ENCODE measurements at places on chromosomes 6 and 20. TPM values are rescaled to one million over a fixed set of nuclear protein-coding genes. Genes with fewer than 3 reads are reported as not detected.

The PDYN gene
- not detected for total RNA-seq

The SNPH gene
- 6.4 TPM for total RNA-seq

The UBE2C gene
- 17.3 TPM for total RNA-seq

The POU5F1 gene
- 0.97 TPM for total RNA-seq

The CCND3 gene
- total RNA-seq, result 24.8 TPM

The CGA gene
- not detected for total RNA-seq

The MCCD1 gene
- total RNA-seq, result not detected

The ENPP1 gene
- 68.5 TPM for total RNA-seq

The NKX2-4 gene
- total RNA-seq, result not detected

The VSX1 gene
- not detected for total RNA-seq

The MEI4 gene
- under 0.01 TPM for total RNA-seq

The ERVFRD-1 gene
- total RNA-seq, result not detected

The MYBL2 gene
- total RNA-seq, result 8.4 TPM

The SLC17A3 gene
- not detected for total RNA-seq

The PROKR2 gene
- total RNA-seq, result not detected

The STMND1 gene
- not detected for total RNA-seq

The OR2J1 gene
- not detected for total RNA-seq

The CCR6 gene
- total RNA-seq, result not detected

The HLA-DQA1 gene
- not detected for total RNA-seq

The POPDC3 gene
- 71.8 TPM for total RNA-seq

The SLC17A1 gene
- total RNA-seq, result not detected

The LPA gene
- not detected for total RNA-seq

The SIRPG gene
- not detected for total RNA-seq

The BPI gene
- not detected for total RNA-seq

The LY6G6D gene
- total RNA-seq, result not detected

The GPX5 gene
- not detected for total RNA-seq

Measured in articular chondrocyte of knee joint (primary cell).